ENCODE measurements at places on chromosomes 11 and 22. TPM values are rescaled to one million over a fixed set of nuclear protein-coding genes. Genes with fewer than 3 reads are reported as not detected.

GRCh38 chr11:68930991-68931855 is 27.5 kb downstream of the IGHMBP2 start:
- no peak for DNase-seq

- DNase-seq, result no peak
Observed at GRCh38 chr22:30305906-30306626, 16.8 kb upstream of the CASTOR1 start.

- peak; percentile 59 for DNase-seq
Observed at GRCh38 chr11:8087185-8087584, 6.2 kb downstream of the TUB start.

GRCh38 chr11:47828284-47828683 is 19.9 kb downstream of the NUP160 start:
- DNase-seq, result no peak

GRCh38 chr11:88086297-88086696 is 88.9 kb downstream of the RAB38 start:
- DNase-seq, result no peak

DNA sequence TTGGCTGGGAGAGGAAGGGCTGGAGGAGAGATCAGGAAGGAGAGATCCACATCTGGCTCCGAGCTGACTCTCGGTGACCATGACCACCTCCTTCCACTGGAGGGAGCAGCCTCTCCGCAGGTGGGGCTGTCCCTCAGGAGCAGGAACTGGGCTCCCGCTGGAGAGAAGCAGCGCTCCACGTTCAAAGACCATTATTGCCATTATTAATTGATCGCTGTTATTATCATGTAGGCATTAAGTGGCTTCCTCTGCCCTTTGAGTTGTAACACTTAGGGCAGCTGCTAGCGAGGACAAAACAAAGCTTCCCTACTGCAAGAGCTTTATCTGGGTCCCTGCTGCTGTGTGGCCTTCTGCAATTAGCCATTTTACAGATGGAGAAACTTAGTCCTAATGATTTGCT is 251.9 kb downstream of the ST3GAL4 start:
- peak; percentile 76 for DNase-seq

GRCh38 chr22:20290578-20291248 is 22.6 kb upstream of the RTN4R start:
- no peak for DNase-seq

- DNase-seq, result no peak
Observed at GRCh38 chr22:35116817-35117216, 50.9 kb downstream of the ISX start.

GRCh38 chr22:39522567-39523300 is 2.4 kb downstream of the ATF4 start:
- DNase-seq, result no peak

GRCh38 chr11:115363921-115364320 is 140.3 kb downstream of the CADM1 start:
- DNase-seq, result no peak

RIN1 gene
- 4.7 TPM for total RNA-seq

CHRM4 gene
- total RNA-seq, result 0.62 TPM

CD59 gene
- total RNA-seq, result 86.7 TPM

SLC22A25 gene
- not detected for total RNA-seq

FUT4 gene
- total RNA-seq, result 5.5 TPM

TTC36 gene
- total RNA-seq, result 0.71 TPM

TRIM51 gene
- not detected for total RNA-seq

TLCD5 gene
- total RNA-seq, result 8.2 TPM

OR52I1 gene
- total RNA-seq, result not detected
